Activated naive CD4-positive, alpha-beta T cell treated with anti-CD3 and anti-CD28 coated beads, Interleukin-2, amount 50 U/mL, for 16 hours (primary cell): ENCODE measurements at places on chromosomes 5 and 9.

DNA sequence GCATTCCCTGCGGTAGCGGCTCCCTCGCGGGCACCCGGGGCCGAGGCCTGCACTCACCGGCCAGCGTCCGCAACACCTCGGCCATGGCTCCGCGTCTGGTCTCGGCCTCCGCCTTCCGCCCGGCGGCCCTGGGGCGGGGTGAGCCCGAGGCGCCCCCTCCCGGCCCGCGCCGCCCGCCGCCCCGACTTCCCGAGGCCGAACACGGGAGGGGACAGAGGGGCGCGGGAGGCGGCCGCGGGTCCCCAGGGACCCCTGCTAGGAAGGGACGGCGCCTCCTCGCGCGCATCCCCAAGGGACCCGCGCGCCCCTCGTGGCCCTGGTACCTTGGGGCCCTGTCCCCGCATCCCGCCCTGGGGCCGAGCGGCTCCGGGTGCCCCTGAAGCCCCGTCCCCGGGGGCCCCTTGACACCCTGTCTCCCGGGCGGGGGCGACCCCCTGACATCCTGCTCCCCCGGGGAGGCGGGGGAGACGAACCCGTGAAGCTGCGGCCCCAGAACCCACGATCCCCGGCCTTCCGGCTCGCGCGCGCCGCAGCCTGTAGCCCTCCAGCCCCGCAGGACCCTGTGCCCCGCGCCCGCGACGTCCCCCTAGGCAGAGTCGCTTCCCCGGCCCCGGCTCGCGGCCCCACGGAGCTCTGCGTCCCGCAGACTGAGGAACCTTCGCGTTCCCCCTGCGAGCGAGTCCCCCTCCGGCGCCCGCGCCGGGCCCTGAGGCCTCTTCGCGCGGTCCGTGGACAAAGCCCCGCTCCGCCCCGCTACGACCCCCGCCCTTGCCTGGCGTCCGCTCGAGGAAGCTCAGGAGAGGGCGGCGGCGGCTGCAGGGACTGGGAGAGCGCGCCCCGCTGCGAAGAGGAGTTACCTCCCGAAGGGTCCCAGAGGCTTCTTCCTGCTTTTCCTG lies at the start of gene ABO:
Gene ABO (minus strand): TSS at position 97 of the 896 bp plus-strand sequence.
- DNase-seq: no peak

GRCh38 chr5:132183723-132184122 lies 43.9 kb downstream of the P4HA2 start:
- no peak for DNase-seq

- no peak for DNase-seq
Measured at GRCh38 chr9:116632990-116633838, 53.9 kb upstream of the TRIM32 start.

DNA sequence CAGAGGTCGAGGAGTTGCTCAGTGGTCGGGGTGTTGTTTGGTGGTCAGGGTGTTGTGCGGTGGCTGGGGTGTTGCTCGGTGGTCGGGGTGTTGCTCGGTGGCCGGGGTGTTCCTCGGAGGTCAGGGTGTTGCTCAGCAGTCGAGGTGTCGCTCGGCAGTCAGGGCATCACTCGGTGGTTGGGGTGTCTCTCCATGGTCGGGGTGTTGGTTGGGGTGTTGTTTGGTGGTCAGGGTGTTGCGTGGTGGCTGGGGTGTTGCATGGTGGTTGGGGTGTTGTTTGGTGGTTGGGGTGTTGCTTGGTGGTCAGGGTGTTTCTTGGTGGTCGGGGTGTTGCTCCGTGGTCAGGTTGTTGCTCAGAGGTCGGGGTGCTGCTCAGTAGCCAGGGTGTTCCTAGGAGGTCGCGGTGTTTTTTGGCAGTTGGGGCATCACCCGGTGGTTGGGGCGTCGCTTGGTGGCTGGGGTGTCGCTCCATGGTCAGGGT lies 11.0 kb upstream of the GPSM1 start:
- no peak for DNase-seq

GRCh38 chr5:155129513-155129880 lies 115.9 kb downstream of the KIF4B start:
- DNase-seq: no peak

GRCh38 chr5:141495453-141495811 lies 6.6 kb downstream of the PCDHGC5 start:
- no peak for DNase-seq

- no peak for DNase-seq
Measured at GRCh38 chr5:84729326-84729725, 344.6 kb upstream of the EDIL3 start.

GRCh38 chr9:72039532-72039931 lies 20.9 kb downstream of the C9orf57 start:
- no peak for DNase-seq

GRCh38 chr9:92165484-92165883 lies 50.3 kb upstream of the SPTLC1 start:
- no peak for DNase-seq

DNA sequence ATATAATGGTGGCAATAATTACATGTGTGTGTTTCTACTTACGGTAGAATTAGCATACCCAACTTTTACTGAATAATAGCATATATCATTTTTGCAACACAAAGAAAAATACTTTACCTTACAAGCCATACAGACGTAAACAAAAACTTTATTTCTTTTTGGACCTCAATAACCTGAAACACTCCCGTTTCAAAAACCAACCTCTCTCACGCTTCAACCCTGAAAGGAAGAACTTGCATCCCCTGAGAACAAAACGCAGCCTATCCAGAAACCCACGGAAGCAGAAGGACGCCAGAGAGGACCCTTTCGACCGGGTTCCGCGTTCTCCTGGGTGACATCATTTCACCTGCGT lies at the start of gene RNF38:
Gene RNF38 (minus strand): TSS at position 290 of the 352 bp plus-strand sequence. CDS start 161 bp downstream, at position 129.
- DNase-seq: peak; percentile 55

- DNase-seq: no peak
Measured at GRCh38 chr5:63916786-63917185, 45.5 kb downstream of the HTR1A start.

DNA sequence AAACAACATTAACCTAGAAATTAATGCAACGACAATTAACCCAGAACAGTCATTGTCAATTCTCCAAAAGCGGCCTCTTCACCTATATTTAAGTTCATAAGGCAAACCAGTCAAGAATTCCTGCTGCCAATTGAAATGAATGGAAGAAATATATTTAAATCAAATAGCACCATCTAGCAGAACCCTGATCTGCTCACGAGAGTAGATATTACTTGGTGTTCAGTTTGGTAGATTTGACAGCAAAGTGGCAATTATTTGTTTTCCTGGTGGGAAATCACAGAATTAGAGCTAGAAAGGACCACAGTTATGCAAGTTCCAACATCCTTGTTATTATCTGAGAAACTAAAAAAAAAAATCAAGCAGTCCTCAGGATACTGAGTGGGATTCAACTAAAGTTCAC lies 2.3 kb downstream of the SSBP2 start:
- no peak for DNase-seq

DNA sequence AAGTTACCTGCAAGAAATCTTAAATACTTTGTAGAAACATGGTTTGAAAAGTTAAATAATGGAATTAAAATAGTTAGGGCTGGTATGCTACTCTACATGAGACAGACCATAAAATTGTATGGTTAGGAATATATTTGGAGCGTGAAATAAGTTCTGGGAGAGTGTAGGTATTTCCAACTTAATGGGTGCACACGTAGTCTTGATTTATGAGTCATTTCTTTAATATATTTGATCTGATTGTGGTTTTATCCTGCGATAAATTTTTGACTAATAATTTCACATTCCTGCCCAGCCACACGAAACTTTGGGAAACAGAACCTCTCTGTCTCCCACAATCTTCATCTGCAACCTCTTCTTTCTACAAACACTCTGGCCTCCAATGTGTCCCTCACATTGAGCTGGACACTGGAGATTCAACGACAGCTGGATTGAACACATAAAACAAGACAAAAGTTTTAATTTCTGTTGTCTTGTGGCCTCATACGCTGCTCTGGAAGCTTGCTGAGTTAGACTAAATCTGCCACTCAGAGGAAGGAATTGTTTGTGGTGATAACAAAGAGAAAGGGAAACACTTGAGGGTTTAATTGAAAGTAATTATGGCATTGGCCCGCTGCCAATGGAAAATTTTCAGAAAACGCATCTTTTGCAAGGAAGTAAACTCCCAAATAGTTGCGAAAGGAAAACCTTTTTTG lies 201.8 kb upstream of the ZNF608 start:
- no peak for DNase-seq

DNA sequence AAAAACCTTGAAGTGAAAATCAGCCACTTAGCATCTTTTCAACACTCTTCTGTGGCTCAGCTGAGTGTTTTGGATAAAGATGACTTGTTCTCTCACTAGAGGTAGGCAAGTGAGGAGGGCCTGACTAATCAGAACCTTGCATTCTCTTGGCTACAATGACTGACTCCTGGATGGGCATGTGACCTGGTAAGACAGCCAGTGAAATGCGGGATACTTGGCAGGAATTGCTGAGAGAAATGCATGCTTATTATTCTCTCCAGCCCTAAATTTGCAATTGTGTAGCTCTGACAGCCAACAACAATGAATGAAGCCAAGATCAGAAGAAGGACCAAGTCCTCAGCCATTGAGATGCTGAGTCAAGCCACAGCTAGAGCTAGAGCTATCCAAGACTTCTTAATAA lies 490.5 kb upstream of the ZNF608 start:
- DNase-seq: no peak

- no peak for DNase-seq
Measured at GRCh38 chr5:168374532-168374931, 83.1 kb downstream of the WWC1 start.

- DNase-seq: no peak
Measured at GRCh38 chr5:11045411-11045810, 284.4 kb upstream of the DAP start.

- DNase-seq: no peak
Measured at GRCh38 chr5:103620851-103621547, 58.4 kb upstream of the NUDT12 start.

GRCh38 chr5:40853632-40854192 lies 12.5 kb downstream of the CARD6 start:
- DNase-seq: no peak

GRCh38 chr5:180468732-180469585 lies 25.2 kb upstream of the CNOT6 start:
- DNase-seq: no peak

- DNase-seq: no peak
Measured at GRCh38 chr9:89807682-89808075, 202.9 kb downstream of the GADD45G start.

DNA sequence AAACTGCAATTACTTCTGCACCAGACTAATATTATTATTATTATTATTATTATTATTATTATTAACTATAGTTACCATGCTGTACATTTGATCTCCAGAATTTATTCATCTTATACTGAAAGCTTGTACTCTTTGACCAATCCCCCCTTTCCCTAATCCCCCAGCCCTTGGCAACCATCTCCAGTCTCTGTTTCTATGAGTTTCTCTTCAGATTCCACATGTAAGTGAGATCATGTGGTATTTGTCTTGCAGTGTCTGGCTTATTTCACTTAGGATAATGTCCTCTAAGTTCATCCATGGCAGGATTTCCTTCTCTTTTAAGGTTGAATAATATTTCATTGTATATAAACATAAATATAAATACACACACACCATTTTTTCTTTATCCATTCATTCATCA lies 287.0 kb upstream of the DAB2 start:
- DNase-seq: no peak

DNA sequence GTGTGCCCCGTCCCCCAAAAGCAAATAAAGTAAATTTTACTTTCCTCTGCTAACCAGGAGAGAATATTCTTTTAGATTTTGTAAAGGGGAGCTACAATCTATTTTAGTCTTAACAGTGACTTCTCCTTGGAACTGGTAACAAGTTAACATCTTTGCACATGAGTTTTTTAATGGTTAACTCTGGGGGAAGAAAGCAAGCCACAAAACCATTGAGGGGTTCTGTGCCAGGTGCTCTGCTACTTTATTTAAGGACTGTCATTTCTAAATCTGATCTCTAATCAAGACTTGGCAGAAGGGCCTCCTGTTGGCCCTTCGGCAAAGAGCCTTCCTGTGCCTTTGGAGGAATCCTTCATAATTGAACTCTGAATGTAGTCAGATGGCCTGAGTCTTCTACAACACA lies 153.4 kb downstream of the SLC12A2 start:
- no peak for DNase-seq

DNA sequence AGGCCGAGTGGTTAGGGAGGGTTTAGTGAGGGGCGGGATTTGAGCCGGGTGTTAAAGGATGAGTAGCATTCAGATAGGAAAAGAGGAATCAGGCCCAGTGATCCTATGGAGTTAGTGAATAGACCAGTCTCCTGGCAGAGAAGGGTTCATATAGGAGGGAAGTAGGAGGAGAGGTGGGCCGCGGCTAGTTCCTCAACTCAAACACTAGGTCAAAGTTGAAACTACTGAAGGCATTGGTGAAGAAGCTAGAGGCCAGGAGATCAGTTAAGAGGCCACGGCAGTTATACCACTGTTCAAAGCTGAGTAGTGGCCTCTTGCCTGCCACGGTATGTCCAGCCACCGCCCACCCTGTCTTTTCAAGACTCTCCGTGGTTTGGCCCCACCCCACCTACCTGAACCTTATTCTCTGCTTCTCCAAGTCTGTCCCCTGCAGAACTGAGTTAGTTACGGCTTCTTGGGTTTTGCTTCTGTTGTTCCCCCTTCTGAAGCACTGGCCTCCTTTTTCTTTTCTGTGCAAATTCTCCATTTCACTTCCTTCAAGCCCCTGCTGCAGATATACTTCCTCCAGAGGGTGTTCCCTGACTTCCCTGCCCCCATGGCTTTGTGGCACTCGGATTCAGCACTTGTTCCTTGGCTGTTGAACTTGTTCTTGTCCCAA lies 1.8 kb downstream of the ZBTB34 start:
- DNase-seq: no peak

DNA sequence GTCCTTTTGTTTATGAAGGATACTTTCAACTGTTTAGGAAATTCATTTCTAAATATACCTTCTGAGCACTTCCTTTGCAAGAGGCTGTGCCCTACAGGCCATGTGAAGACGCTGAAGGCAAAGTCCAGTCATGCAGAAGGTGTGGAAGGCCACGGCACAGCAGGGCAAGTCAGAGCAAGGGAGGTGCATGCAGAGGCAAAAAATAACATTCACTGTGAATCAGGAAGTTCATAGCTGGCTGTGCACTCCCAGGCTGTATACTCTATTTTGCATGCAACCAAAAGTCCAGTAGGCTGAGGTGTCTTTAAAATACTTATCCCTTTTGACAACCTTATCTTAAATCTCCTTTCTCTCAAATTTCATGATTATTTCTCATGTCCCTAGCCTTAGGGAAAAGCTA lies 50.3 kb downstream of the GNAQ start:
- DNase-seq: no peak

- DNase-seq: no peak
Measured at GRCh38 chr9:13587571-13587970, 308.1 kb upstream of the MPDZ start.

- no peak for DNase-seq
Measured at GRCh38 chr5:73387149-73387591, 61.4 kb downstream of the FOXD1 start.

GRCh38 chr9:126503333-126504085 lies 110.2 kb upstream of the LMX1B start:
- no peak for DNase-seq

GRCh38 chr9:131707050-131707449 lies 32.8 kb downstream of the RAPGEF1 start:
- no peak for DNase-seq
